ENCODE measurements at places on chromosomes 2 and 18.
A peak's percentile ranks its signal among the peaks of the same experiment; 100 is the strongest.

GRCh38 chr2:221034973-221035372 lies 537.1 kb downstream of the EPHA4 start:
- DNase-seq = no peak

GRCh38 chr2:98377544-98377943 lies 31.3 kb downstream of the CNGA3 start:
- DNase-seq = no peak

- no peak for DNase-seq
These were observed 51.9 kb downstream of the DYSF start for GRCh38 chr2:71505086-71505769.

GRCh38 chr2:98471402-98472131 lies 26.9 kb downstream of the INPP4A start:
- DNase-seq = no peak

- no peak for DNase-seq
These were observed 221.0 kb downstream of the PID1 start for GRCh38 chr2:229050133-229050532.

- DNase-seq = peak; percentile 78
These were observed 1.4 kb downstream of the PSD4 start for GRCh38 chr2:113175042-113175628.

- no peak for DNase-seq
These were observed 308.3 kb upstream of the HS6ST1 start for GRCh38 chr2:128626760-128627511.

- no peak for DNase-seq
These were observed 165.3 kb upstream of the TWIST2 start for GRCh38 chr2:238682536-238682935.

DNA sequence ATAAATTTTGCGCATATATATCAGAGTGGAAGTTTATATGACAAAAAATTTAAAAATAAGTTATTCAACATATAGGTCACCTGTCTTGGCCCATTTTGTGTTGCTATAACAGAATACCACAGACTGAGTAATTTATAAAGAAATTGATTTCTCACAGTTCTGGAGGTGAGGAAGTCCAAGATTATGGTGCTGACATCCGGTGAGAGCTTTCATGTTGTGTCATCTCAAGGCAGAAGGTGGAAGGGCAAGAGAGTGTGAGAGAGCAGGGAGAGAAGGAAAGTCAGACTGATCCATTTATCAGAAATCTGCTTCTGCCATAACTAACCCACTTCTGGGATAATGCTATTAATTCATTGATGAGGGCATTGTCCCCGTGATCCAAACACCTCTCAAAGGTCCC lies 9.0 kb upstream of the FEZ2 start:
- no peak for DNase-seq

DNA sequence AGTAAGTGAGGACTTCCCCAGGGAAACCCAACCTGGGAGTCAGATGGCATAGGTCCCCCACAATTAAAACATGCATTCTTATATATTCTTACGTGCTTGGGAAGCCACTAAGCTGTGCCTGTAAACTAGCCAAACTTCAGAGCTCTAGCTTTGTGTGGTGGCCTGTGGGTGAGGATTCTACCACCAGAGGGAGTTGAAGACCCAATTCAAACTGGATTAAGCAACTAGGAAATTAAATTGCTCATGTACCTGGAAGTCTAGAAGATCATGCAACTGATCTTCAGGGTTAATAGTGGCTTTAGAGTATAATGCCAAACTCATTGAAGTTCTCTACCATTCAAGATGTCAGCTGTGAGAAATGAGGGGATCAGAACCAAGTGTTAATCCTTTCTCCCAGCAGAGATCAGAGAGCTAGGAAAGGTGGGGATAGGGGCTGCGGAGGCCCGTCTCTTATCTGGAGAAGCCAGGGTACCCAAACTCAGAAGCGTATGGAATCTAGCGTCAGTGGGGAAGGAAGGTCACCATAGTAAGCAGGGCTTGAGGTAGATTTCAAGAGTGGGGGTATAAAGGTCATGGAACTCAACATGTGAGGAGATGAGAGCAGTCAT lies 53.2 kb upstream of the CCDC85A start:
- no peak for DNase-seq

DNA sequence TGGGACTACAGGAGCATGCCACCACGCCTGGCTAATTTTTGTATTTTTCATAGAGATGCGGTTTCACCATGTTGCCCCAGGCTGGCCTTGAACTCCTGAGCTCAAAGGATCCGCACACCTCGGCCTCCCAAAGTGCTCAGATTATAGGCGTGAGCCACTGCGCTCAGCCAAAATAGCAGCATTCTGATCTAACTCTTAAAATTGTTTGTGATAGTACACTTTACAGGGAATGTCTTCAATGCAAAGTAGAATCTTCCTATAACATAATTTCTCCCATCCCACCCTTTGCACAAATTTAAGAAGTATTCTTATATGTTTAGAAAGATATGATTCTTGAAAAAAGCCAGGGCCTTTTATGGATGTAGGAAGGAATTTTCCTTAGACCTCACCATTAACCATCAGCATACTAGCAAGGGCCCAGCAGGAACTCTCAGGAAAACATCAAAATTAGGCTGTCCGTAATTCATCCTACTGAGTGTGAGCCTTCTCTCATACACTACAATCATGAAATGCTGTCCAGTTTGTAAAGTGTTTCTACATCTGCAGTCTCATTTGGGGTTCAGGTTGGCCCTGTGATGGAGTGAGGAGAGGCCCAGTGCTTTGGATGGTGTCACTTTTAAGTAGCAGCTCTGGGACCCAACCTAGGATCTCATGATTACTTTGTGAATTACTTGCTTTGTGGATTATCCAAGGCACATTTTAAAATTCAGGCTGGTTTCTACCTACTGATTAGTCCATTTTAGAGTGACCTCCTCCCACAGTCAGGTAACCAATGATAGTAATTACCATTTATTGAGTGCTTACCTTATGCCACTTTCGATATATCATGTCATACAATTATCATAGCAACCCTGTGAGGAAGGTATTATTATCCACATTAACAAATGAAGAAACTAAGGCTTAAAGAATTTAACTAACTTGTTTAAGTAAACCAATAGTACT lies 37.5 kb upstream of the DLX1 start:
- no peak for DNase-seq

DNA sequence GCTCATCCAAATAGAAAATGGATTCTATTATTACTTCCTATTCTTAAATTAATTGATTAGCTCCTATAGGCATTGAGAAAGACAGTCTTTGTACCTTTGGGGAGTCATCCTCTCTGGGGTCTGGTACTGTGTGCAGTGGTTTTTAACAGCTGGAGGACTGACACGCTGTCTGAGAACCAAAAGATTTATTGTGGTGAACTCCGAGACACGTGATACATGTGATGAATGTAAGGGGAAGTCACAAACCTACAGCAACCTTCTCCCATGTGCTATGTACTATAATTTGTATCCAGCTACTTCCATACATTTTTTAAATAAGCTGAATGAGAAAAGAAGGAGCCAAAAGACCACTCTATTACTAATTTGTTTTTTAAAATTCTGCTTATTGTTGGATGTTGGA lies 133.7 kb downstream of the GALNT3 start:
- no peak for DNase-seq

DNA sequence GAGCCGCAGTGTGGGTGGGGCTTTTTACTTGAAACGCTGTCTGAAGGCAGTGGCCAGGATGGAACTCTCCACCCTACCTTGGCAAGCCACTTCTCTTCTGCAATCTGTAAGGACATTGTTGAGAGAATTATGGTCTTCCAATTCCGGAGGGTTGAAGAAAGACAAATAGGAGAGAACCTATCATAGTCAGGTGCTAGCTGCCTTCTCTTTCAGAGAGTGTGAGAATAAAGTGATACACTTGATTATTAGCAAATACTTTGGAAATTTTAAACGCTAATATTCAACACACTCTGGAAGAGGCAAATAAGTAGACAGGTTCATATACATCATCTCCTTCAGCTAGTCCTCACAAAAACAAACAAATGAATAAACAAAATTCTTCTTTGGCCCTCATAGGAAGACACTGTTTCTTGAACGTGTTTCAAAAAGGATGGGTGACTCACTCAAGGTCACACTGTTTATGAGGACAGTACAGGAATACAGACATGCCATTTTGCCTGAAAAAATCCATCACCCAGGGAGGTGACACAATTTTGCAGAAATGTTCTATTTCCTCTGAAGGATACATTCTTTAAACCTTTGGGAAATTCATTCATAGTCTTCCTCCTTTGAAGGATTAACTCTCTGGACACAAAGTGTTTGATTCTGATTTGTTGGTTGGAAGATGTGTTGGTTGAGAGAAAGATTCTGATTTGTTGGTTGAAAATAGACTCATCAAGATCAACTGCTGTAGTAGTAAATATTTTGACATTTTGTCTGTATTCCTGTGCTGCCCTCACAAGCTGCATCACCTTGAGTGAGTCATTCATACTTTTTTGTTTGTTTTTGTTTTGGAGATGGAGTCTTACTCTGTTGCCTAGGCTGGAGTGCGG lies 2.2 kb upstream of the IL1RN start:
- DNase-seq = no peak

DNA sequence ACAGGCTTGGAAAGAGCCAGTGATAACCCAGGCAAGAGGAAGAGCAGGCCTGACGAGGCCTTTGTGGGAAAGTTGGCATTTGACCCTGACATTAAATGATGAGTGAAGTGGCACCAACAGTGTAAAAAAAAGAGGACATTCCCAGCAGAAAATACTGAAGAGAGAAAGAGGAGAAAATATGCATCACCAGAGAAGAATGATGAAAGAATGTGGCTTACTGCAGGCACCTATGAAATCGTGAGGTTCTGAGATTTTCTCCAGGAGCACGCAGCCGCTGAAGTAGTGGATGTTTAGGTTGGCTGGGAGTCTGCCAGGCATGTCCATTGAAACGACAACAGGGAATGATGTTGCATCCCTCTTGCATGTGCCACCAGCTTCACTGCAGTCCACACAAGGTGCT lies 13.8 kb downstream of the EHD3 start:
- DNase-seq = no peak

- peak; percentile 41 for DNase-seq
These were observed 106.9 kb downstream of the HDAC4 start for GRCh38 chr2:239293775-239294430.

DNA sequence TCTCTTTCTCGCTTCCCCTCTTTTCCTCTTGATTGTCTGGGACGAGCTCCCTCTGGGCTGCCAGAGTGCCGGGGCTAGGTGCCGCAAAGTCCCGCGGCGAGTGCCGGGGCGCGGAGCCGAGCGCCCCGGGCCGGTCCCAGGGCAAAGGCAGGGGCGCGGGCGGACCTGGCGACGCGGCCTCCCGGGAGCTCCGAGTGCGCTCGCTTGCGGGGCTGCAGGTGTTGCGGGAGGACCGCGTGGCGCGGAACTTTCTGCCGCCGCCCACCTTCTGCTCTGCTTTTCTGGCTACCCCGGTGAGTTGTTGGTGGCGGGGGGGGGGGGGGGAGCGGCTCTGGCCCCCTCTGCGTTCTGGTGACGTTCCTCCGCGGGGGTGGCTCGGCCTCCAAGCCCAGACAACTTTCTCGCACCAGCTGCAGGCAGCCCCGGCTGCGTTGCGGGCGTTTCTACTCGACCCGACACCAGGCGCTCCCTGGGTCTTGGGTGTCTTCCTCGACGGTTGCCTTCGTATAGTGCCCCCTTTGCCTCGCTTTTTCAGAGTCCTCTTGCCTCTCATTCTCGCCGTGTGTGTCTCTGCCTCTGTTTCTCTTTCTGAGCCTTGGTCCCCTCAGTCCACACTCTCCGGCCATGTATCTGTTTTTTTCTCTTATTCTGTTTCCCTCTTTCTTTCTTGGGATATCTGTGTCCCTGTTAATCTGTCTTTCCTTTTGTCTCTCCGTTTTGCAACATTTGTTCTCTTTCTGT lies 759 bp downstream of the GALNT13 start:
- no peak for DNase-seq

GRCh38 chr2:138901530-138901929 lies 121.3 kb upstream of the NXPH2 start:
- DNase-seq = no peak

DNA sequence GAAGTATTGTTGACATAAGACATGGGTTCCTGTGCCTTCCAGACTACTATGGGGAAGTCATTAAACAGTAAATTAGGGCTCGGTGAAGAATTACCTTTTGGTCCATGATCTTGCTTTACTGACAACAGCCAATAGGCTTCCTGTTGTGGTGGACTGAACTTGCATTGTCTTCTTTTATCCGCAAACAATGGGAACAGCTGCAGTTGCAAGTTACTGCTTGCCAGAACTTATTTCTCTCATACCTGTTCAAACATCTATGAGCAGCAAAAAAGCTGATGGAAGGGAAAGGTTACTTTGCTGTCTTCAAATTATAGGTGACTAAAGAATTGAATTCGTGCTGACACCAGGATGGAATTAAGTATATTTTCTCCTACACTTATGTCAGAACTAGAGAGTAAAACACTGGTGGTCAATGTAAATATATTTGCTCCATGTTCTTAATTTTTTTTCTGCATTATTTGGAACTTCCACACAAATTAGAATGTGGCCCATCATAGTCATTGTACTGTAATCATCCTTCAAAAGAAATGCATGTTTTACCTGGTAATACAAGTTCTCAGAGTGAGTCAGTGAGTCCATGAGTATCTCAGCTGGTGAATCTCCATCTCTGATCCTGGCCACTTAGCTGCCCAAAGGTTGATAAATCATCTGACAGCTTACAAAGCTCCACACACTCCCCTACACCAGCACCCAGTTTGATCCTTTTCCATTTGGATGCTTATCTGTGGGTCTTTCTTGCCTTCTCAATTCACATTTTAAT lies 37.3 kb upstream of the RNF152 start:
- no peak for DNase-seq

GRCh38 chr2:178848335-178848734 lies 41.1 kb upstream of the TTN start:
- no peak for DNase-seq

DNA sequence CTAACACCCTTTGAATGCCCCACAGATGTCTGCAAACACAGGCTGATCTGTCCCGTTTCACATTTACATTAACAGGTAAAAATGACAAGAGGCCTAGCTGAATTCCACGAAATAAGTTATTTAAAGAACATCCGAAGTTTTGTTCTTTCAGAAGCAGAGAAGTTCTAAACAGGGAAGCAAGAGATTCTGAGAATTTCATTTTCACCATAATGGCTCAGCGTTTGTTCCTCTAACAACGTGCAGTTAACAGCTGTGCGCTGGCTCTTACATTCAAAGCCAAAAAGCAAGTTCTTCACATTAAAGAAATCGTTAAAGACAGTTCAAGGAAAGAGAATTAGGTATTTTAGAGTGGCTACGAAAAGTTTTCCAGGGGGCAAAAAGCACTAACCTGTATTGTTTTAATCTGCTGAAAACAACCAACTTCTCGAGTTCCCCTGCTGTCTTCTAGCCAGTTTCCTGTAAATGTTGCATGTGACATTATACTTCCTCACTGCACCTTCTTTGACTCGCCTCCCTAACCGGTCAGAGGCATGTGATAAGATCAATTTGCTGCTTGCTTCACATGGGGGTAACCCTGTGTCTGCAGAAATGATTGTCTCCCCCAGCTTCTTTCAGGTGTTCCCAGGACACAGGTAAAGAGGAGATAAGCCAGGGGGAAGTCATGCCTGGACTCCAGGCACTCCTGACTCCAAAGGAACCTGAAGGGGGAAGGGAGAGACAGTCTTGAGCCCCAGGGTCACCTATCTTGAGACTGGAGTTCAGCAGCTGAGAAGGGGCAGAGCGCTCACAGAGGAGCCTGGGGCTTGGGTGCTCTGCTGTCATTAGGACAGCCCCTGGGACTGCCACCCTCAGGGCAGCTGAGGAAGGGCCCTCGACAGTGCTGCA lies 36.8 kb upstream of the WIPF1 start:
- DNase-seq = peak; percentile 62
